Spinal cord (tissue), 10 donors: ENCODE measurements at places on chromosomes 3 and 15. TPM values are rescaled to one million over a fixed set of nuclear protein-coding genes. Genes with fewer than 3 reads are reported as not detected.

DNA sequence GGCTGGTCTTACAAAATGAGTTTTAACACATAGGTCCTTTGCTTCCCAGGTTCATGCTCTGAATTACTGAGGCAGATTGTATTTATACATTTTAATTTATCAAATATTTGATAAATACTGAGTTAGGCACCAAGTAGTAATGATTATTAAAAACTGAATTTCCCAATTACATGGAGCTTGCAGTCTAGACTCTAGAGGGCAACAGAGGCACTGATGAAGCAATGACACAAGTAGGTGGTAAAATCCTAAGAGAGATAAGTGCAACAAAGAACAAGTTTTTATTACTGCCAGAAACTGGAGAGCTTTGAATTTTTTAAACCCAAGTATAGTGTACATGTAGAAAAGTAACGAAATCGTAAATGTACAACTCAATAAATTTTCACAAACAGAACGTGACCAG lies 406.2 kb upstream of the RARB start:
- no peak for DNase-seq

Gene HAPLN3
- total RNA-seq = 12.6 TPM

GRCh38 chr3:30356866-30357753 lies 249.3 kb upstream of the TGFBR2 start:
- no peak for DNase-seq

DNA sequence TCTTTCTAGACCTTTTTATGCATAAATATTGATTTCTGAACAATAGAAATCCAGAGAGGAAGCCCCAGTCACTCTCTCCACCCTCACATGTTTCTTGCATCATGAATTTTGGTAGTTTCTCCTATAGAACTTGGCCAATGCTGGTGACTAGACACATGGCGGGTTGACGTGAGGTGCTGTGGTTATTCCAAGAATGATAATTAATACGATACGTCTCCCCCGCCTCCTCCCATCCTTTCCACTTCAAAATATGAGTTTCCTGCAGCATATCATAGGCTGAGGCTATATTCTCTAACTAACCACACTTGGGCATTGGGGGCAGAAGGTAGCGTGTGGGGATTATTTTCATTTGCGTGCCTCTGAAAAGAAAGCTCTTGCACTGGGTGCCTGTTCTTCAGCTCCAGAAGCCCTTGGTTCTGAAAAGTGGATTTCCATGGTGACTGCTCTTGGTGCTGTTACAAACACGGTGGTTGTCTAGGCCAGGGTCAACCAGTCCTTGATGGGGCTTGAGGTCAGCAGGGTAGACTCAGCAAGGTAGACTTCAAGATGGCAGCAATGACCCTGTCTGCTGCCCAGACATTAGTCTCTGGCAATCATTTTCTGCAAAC lies 5.3 kb downstream of the TNFSF10 start:
- DNase-seq = no peak

GRCh38 chr3:4302747-4303146 lies 422 bp upstream of the SETMAR start:
- DNase-seq = no peak
